Purkinje cell (primary cell): ENCODE measurements at places on chromosomes 5 and 9. TPM values are rescaled to one million over a fixed set of nuclear protein-coding genes. Genes with fewer than 3 reads are reported as not detected.

GPR21 gene
- polyA plus RNA-seq, result 2.5 TPM in 1 of 2 replicates, not detected in the other

ITK gene
- not detected in 2 replicates for polyA plus RNA-seq

NUTM2F gene
- polyA plus RNA-seq, result not detected in 2 replicates

TMEM245 gene
- polyA plus RNA-seq, result 91.0 and 115 TPM in 2 replicates

NRARP gene
- polyA plus RNA-seq, result not detected in 2 replicates

CD180 gene
- polyA plus RNA-seq, result not detected in 2 replicates

CNTFR gene
- 0.66 and 3.7 TPM in 2 replicates for polyA plus RNA-seq

IL3 gene
- polyA plus RNA-seq, result not detected in 2 replicates

DPYSL3 gene
- polyA plus RNA-seq, result 2.9 and 5.2 TPM in 2 replicates

FBXO4 gene
- 4.9 and 6.1 TPM in 2 replicates for polyA plus RNA-seq

DNM1 gene
- 35.0 and 55.1 TPM in 2 replicates for polyA plus RNA-seq

ABLIM3 gene
- polyA plus RNA-seq, result 4.1 and 7.1 TPM in 2 replicates

SPATA31C1 gene
- polyA plus RNA-seq, result not detected in 2 replicates

PPP1R26 gene
- 0.62 and 1.8 TPM in 2 replicates for polyA plus RNA-seq

CCDC180 gene
- polyA plus RNA-seq, result 2.2 and 3.3 TPM in 2 replicates

PCDHGB5 gene
- 0.32 TPM in 1 of 2 replicates, not detected in the other for polyA plus RNA-seq

PDE6A gene
- not detected in 2 replicates for polyA plus RNA-seq

PIP5KL1 gene
- not detected in 2 replicates for polyA plus RNA-seq

TRIM36 gene
- 35.8 and 42.3 TPM in 2 replicates for polyA plus RNA-seq

DMXL1 gene
- 60.1 and 63.6 TPM in 2 replicates for polyA plus RNA-seq

SLC36A3 gene
- polyA plus RNA-seq, result not detected in 2 replicates

IFNK gene
- polyA plus RNA-seq, result not detected in 2 replicates

RORB gene
- polyA plus RNA-seq, result 3.0 and 4.2 TPM in 2 replicates

TLX3 gene
- polyA plus RNA-seq, result not detected in 2 replicates

GRIA1 gene
- polyA plus RNA-seq, result 77.4 and 86.1 TPM in 2 replicates

CCNO gene
- 1.1 and 3.0 TPM in 2 replicates for polyA plus RNA-seq

VPS13A gene
- 18.5 and 21.4 TPM in 2 replicates for polyA plus RNA-seq

PCDHGA4 gene
- 0.27 TPM in 1 of 2 replicates, not detected in the other for polyA plus RNA-seq

BARX1 gene
- not detected in 2 replicates for polyA plus RNA-seq

CAMK2A gene
- 6.8 and 39.5 TPM in 2 replicates for polyA plus RNA-seq

SPDL1 gene
- polyA plus RNA-seq, result 11.4 and 27.5 TPM in 2 replicates

LCN10 gene
- polyA plus RNA-seq, result not detected in 2 replicates

ARHGEF39 gene
- polyA plus RNA-seq, result 0.21 TPM in 1 of 2 replicates, not detected in the other

NSUN2 gene
- polyA plus RNA-seq, result 7.0 and 11.1 TPM in 2 replicates

LOX gene
- 30.8 and 46.4 TPM in 2 replicates for polyA plus RNA-seq

ZNF879 gene
- 2.5 and 2.8 TPM in 2 replicates for polyA plus RNA-seq

SHOC1 gene
- 0.62 and 0.76 TPM in 2 replicates for polyA plus RNA-seq

TAF11L10 gene
- polyA plus RNA-seq, result not detected in 2 replicates

PCDHGA12 gene
- polyA plus RNA-seq, result 3.6 and 4.3 TPM in 2 replicates

NR4A3 gene
- 0.76 and 3.0 TPM in 2 replicates for polyA plus RNA-seq
